ENCODE measurements at places on chromosomes 12 and 14. TPM values are rescaled to one million over a fixed set of nuclear protein-coding genes. Genes with fewer than 3 reads are reported as not detected.

ETFBKMT gene
- total RNA-seq: 0.78 TPM

FAR2 gene
- 16.2 TPM for total RNA-seq

NTN4 gene
- total RNA-seq: 1.4 TPM

EML5 gene
- 0.38 TPM for total RNA-seq

NACA gene
- total RNA-seq: 1,762 TPM

CLEC2A gene
- not detected for total RNA-seq

DPF3 gene
- 0.55 TPM for total RNA-seq

TAS2R7 gene
- not detected for total RNA-seq

BIN2 gene
- total RNA-seq: not detected

ACOT4 gene
- 0.80 TPM for total RNA-seq

LRRC23 gene
- 5.7 TPM for total RNA-seq

PLEKHG7 gene
- not detected for total RNA-seq

MUCL1 gene
- not detected for total RNA-seq

DTD2 gene
- 28.1 TPM for total RNA-seq

TMPRSS12 gene
- total RNA-seq: not detected

SIX1 gene
- not detected for total RNA-seq

HOXC9 gene
- not detected for total RNA-seq

BCL2L14 gene
- total RNA-seq: 0.33 TPM

POMT2 gene
- total RNA-seq: 17.7 TPM

RPL36AL gene
- 167 TPM for total RNA-seq

C1S gene
- 4.8 TPM for total RNA-seq

LMO3 gene
- 10.9 TPM for total RNA-seq

SOAT2 gene
- total RNA-seq: not detected

KRT83 gene
- total RNA-seq: 0.10 TPM

LBHD2 gene
- total RNA-seq: not detected

MAP1LC3B2 gene
- total RNA-seq: 2.8 TPM

GALNT9 gene
- total RNA-seq: 0.45 TPM

GLI1 gene
- 13.1 TPM for total RNA-seq

PNMA1 gene
- 18.1 TPM for total RNA-seq

All from H7 (cell line).